Activated CD4-positive, alpha-beta memory T cell treated with anti-CD3 and anti-CD28 coated beads for 36 hours (primary cell): ENCODE measurements at places on chromosomes 11 and 22. TPM values are rescaled to one million over a fixed set of nuclear protein-coding genes. Genes with fewer than 3 reads are reported as not detected.

The SYT13 gene
- total RNA-seq = not detected

The CELSR1 gene
- 0.24 TPM for total RNA-seq

The RTL10 gene
- total RNA-seq = 13.5 TPM

The DGCR6 gene
- total RNA-seq = 0.80 TPM

The MYO7A gene
- 0.29 TPM for total RNA-seq

The SHISAL1 gene
- not detected for total RNA-seq

The ZBTB16 gene
- total RNA-seq = 9.7 TPM

The COX8A gene
- total RNA-seq = 581 TPM

The MPZL2 gene
- total RNA-seq = 17.8 TPM

The NCAPH2 gene
- total RNA-seq = 134 TPM

The PGA3 gene
- not detected for total RNA-seq

The OR51B4 gene
- not detected for total RNA-seq

The IL18 gene
- not detected for total RNA-seq

The HEPACAM gene
- total RNA-seq = not detected

The ANKK1 gene
- total RNA-seq = 0.07 TPM

The ASCC2 gene
- total RNA-seq = 55.5 TPM

The OR5P2 gene
- not detected for total RNA-seq

The NUP98 gene
- total RNA-seq = 104 TPM

The C11orf16 gene
- not detected for total RNA-seq

The NDUFS8 gene
- 134 TPM for total RNA-seq

The BET1L gene
- total RNA-seq = 51.0 TPM

The MIOX gene
- total RNA-seq = 0.59 TPM

The PAMR1 gene
- total RNA-seq = not detected

The SCARF2 gene
- total RNA-seq = 0.70 TPM

The DLG2 gene
- 2.1 TPM for total RNA-seq

The FZD4 gene
- total RNA-seq = 0.36 TPM

The SLC29A2 gene
- total RNA-seq = 10.6 TPM

The NAA40 gene
- total RNA-seq = 17.3 TPM

The PTS gene
- 28.1 TPM for total RNA-seq

The MFRP gene
- not detected for total RNA-seq

The PTPN5 gene
- not detected for total RNA-seq

The OR6A2 gene
- total RNA-seq = not detected

The C11orf42 gene
- total RNA-seq = not detected

The SAA4 gene
- not detected for total RNA-seq

The CASP5 gene
- total RNA-seq = not detected

The OR2AG2 gene
- total RNA-seq = not detected

The VSIG2 gene
- 0.34 TPM for total RNA-seq

The SEPTIN5 gene
- total RNA-seq = 0.43 TPM

The OR10A5 gene
- not detected for total RNA-seq

The RASGRP2 gene
- total RNA-seq = 8.2 TPM

The SYTL2 gene
- 10.2 TPM for total RNA-seq

The RIBC2 gene
- total RNA-seq = 7.7 TPM

The INSC gene
- total RNA-seq = 0.34 TPM

The PANX2 gene
- 3.3 TPM for total RNA-seq

The LINC01488 gene
- total RNA-seq = not detected

The CAPN5 gene
- 1.1 TPM for total RNA-seq
